H7 (cell line): ENCODE measurements at places on chromosomes 5 and 9. TPM values are rescaled to one million over a fixed set of nuclear protein-coding genes. Genes with fewer than 3 reads are reported as not detected.

The CD72 gene
- total RNA-seq: 1.9 and 4.6 TPM in 2 replicates

The CDH12 gene
- 0.21 TPM in 1 of 2 replicates, not detected in the other for total RNA-seq

GRCh38 chr9:71669284-71669995, 98.9 kb downstream of the CEMIP2 start:
- no peak for DNase-seq

GRCh38 chr9:70494221-70494620, 79.8 kb upstream of the KLF9 start:
- DNase-seq: no peak

- no peak for DNase-seq
Observed at GRCh38 chr9:115672477-115673316, 480.9 kb upstream of the PAPPA start.

DNA sequence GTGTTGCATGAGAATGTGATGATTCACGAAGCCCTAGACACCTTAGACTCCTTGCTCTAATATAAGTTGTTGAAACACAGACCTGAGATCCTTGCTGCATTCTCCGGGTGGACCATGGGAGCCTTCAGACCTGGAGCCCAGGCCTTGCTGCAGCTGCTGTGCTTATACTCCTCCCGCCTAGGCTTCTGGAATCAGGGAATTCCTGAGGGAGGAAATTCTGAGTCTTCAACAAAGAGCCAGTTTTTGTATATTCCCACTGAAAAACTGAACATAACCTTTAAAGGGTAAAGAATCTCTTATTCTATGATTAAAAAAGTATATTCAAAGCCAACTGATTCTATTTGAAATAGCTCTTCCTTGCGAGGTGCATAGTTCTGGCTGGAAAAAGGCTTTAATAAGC, 245.1 kb upstream of the ELAVL2 start:
- DNase-seq: no peak
